Central memory CD4-positive, alpha-beta T cell (primary cell): ENCODE measurements at places on chromosomes 11 and 22.
A peak's percentile ranks its signal among the peaks of the same experiment; 100 is the strongest.

DNA sequence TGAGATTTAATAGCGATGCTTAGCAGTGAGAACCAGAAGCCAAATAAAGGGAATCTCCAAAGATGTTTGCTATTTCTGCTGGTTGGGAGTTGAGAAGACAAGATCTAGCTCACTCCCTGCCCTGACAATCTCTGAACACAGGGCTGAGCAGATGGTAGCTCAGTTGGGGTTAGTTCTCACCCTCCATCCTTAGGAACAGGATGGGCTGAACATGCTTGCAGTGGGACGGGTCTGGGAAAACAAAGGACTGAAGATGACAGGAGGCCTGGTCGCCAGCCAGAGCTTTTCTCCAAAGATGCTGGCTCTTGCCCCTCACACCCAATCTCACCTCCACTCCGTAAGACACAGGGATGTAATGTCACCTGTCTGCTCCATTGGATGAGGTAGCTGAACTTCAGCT is 72.7 kb downstream of the SC5D start:
- DNase-seq, result no peak

- no peak for DNase-seq
Measured at GRCh38 chr11:39365809-39366436, 2093.5 kb downstream of the LRRC4C start.

DNA sequence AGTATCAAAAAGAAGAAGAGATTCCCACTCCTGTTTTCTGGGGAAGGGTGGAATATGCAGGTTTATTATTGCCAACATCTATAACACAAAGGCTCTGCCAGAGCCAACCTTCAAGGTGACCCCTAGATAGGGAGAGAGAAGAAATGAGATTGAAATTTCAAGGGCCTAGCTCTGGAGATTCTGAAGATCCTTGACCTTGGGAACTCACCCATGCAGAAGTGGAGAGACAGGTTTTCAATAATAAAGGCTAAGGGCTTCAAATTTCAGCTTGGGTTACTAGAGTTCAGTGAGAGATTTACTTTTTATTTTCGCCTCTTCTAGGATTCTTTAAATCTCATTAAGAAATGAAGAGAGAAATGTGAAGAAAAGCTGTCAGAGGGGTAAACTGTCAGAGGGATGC is 98.4 kb downstream of the CD44 start:
- no peak for DNase-seq

- no peak for DNase-seq
Measured at GRCh38 chr11:98725471-98725870, 295.3 kb upstream of the CNTN5 start.

- DNase-seq, result no peak
Measured at GRCh38 chr11:126638648-126639047, 283.2 kb downstream of the ST3GAL4 start.

- DNase-seq, result no peak
Measured at GRCh38 chr11:45323601-45324249, 37.6 kb upstream of the SYT13 start.

GRCh38 chr11:63811522-63811921 is 1.7 kb upstream of the SPINDOC start:
- no peak for DNase-seq

GRCh38 chr11:45646275-45646927 is 19.0 kb downstream of the CHST1 start:
- DNase-seq, result peak; percentile 24

GRCh38 chr22:18114976-18115652 is 4.5 kb downstream of the TUBA8 start:
- DNase-seq, result no peak

DNA sequence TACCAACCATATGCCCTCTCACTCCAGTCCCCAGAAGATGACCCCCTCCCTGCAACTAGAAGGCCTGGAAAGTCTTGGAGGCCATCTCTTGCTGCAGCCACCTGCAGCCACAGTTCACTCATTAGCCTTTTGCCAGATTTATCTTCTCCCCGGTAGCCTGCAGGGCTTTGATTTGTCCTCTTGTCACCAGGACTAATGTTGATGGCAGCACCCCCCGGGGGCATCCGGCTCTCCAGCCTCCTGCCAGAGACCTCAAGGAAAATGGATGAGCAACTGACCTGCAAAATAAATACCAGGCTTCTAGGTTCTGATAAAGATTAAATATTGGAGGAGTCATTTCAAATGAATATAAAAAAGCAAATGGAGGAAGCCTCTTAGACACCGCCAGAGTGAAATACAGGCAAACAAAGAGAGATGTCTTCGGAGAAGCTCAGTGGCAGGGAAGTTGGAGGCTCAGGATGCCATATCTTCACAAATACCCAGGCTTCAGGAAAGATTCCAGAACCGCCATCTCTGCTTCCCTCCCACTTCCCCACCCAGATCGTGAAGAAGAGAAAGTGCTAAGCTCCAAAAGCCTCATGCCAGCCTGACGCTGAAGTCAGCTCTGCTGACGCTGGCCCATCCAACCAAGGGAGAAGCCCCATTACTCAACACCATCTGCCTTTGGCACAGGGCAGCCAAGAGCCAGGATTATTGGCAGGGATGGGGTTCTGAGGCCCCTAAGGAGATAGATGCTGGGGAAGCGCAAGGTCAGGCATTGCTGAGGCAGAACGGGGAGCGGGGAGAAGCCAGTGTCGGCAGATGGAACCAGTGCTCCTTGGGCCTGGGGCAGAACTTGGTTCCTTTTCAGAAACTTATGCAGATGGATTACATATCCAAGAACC is 362.7 kb downstream of the CADM1 start:
- DNase-seq, result no peak

DNA sequence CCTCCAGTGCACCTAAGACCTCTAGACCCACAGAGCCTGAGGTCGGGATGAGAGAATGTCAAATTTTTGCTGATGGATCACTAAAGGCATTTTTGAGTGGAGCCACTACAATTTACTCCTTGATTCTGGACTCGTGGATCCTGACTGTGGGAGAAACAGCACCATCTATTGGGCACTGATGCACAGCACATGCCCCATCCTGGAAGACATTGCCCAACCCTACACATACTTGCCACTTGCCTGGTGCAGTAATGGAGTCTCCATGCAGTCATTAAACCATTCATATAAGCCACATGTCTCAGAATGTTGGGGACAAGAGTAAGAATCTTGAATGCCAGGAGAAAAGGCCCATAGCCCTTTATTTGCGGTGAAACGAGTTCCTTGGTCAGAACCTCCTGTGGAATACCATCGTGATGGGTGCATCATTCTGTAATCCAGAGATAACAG is 103.9 kb downstream of the GGTLC2 start:
- peak; percentile 7 for DNase-seq

DNA sequence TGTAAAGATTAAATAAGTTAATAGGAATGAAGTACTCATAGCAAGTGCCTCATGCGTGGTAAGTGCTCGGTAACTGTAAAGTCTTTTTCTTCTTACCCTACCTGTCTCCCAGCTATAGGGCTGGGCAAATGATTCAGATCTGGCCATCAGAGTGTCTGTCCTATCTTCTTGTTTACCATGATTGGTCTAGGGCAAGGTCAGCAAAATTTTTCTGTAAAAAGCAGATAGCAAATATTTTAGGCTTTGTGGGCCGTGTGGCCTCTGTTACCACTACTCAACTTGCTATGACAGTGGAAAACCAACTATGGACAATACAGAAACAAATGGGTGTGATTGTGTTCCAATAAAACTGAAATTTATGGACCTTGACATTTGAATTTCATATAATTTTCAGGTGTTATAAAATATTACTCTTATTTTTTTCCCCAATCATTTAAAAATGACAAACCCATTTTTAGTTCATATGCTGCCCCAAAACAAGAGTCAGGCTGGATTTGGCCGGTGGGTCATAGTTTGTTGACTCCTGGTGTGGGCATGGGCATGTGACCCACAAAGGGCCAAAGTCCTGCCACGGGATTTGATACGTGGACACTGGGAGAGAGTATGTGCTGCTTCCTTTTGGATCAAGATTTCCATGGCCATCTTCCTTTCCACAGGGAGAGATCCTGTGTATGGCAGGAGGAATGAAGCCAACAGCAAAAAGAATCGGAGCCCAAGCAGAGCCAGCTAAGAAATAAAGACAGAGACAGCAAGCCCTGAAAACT is 26.8 kb upstream of the FZD4 start:
- no peak for DNase-seq
